NCI-H526 (cell line): ENCODE measurements at places on chromosomes 3 and 15.
A peak's percentile ranks its signal among the peaks of the same experiment; 100 is the strongest.

- no peak for DNase-seq
These were observed 23.0 kb downstream of the BUB1B start for GRCh38 chr15:40183636-40184463.

DNA sequence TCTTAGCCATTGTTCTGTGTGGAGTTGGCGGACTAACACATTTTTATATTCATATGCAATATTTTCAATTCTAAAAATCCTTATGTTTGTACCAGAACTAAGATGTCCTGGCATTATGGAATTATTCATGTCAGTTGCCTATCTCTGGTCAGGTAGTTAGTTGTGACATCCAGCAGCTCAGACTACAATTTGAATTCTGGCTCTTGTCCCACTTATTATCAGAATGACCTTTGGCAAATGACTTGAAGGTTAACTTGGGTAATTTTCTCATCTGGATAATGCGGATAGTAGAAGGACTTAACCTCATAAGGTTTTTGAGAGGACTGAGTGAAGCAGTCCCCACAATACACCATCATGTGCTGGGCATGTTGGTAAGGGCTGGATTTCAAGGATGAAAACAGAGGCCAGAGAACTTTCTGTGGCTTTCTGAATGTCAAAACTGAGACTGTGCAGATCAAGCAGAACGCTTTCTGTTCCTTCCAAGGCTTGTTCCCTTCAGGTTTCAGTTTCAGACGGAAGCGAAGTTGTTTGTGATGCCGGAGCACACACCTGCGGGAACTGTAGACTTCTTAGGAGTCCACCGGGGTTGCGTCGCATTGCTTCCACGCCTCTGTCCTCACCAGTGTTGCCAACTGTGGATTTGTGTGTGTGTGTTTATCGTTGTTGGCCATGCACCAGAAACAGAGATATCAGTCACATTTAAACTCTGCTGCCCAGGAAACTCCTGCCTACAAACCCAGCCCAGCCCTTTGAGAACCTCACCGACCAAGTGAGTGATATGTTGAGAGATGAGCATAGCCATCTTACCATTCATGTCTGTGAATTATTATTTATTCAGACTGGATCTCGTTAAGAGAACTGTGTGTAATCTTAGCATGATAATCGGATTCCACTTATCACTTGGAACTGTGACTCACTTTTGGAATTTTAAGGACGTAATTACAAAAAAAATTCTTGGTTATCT lies 76.0 kb downstream of the PTPRG start:
- DNase-seq: no peak

- no peak for DNase-seq
These were observed 13.5 kb downstream of the HIGD1A start for GRCh38 chr3:42790714-42791229.

- no peak for DNase-seq
These were observed 35.6 kb downstream of the MAP2K5 start for GRCh38 chr15:67578020-67578600.

- no peak for DNase-seq
These were observed 173.4 kb downstream of the XXYLT1 start for GRCh38 chr3:195097331-195098255.

DNA sequence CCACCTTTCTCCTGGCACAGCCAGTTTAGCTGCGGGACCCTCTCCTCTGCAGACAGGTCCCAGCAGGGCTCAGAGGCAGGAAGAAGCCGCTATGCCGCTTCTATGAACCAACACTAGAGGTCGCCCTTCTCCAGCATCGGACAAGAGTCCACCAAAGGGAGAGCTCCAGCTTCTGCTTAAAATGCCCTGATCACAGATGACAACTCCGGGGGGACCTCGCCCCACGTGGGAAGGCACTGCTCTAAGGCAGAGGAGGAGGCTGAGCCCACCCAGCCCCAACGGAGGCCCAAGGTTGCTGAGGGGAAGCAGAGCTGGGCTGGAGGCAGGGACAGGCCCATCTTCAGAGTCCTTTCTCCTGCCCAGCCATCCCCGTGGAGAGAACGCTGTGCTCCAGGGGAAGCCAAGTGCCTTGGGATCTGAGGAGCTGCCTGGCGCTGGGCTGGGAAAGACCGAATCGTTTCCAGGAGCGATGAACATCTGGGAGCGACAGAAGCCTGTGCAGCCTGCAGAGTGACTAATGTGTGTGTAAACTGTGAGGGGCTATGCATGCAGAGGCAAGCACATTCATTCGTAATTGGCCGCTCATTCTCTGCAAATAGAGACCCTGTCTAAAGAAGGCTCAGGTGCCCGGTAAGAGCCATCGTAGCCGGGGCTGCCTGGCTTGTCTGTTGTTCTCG lies 43.5 kb upstream of the BDH1 start:
- DNase-seq: no peak

DNA sequence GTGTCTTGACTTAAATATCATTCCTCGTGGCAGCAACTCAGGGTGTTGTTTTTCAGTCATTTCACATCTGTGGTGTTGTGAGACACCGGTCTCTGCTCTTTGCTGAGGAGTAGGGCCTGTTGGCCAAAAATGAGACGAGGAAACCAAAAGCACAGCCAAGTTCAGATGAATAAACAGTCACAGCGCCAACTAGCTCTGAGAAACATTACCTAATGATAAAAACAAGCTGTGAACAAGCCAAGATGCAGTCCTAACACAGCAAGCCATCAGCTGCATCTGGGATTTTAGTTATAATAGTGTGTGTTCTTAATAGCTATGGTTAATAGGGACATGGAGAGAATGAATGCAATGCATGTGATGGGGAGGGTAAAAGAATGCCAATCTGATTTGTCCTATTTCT lies 843.4 kb upstream of the DPPA4 start:
- no peak for DNase-seq

DNA sequence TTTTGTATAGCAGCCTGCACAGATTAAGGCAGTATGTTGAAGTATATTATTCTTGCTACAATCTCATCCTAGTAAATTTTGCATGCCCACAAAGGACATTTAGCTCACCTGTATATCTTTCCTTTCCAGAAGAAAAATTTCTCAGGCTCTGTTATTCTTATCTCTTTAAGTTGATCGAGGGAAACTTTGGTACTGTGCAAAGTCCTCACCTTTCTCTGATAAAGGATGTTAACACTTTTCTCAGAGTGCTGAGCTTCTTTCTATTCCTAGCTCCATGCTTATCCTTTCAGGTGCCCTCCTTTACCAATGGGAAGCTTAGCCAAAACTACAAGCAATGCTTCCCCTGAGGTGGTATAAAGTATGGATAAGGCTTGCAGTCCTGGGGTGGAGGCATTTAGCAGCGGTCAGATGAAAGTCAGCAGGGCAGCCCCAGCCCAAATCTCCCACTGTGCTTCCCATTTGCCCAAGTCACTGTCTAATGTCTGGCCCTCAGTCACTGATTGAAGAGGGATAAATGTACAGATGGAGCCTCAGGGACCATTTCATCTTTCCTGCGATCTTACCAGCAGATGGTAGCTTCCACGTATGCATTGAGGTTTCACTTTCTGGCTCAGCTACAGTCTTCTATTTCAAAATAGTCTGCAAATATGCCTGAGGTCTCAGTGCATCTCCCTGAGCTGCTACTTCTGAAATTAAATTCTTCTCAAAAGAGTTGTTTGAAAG lies 127.8 kb upstream of the P2RY1 start:
- DNase-seq: no peak

DNA sequence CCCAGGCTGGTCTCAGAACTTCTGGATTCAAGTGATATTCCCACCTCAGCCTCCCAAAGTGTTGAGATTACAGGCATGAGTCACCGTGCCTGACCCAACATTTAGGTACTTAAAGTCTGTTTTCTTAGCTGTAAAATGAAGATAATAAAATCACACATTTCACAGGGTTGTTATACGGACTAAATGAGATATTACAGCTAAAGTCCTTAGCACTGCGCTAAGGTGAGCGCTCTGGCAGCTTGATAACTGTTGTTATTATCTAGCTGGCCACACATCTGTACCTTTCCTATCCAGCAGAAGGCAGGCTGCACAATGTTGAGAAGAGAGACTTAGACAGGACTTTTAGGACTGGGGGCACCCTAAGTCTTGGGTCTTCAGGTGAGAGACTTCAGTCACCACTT lies 2.7 kb upstream of the LIPH start:
- no peak for DNase-seq

DNA sequence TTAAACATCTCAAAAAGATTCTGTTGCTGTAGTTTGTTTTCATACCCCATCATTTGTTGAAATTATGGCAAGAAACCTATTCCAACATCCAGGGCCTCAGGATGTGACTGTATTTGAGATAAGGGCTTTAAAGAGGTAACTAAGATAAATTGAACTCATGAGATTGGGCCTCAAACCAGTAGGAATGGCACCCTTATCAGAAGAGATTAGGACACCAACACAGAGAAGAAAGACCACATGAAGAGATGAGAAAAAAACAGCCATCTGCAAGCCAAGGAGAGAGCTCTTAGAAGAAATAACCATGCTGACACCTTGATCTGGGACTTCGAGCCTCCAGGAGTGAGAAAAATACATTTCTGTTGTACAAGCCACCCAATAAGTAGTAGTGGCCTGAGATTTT lies 157.7 kb downstream of the CGGBP1 start:
- DNase-seq: no peak

GRCh38 chr3:10511809-10512494 lies 6.6 kb upstream of the ATP2B2 start:
- DNase-seq: no peak

- DNase-seq: peak; percentile 57
These were observed 172.2 kb downstream of the PPM1L start for GRCh38 chr3:160928183-160928726.

- no peak for DNase-seq
These were observed 38.5 kb downstream of the TPRG1 start for GRCh38 chr3:189210251-189210770.

- DNase-seq: no peak
These were observed 224.2 kb downstream of the BCHE start for GRCh38 chr3:165613014-165613413.

- no peak for DNase-seq
These were observed 26.9 kb upstream of the ZMAT3 start for GRCh38 chr3:179098388-179099077.

GRCh38 chr3:110808630-110809029 lies 263.0 kb upstream of the NECTIN3 start:
- no peak for DNase-seq

- no peak for DNase-seq
These were observed 42.4 kb upstream of the ETV5 start for GRCh38 chr3:186151077-186151971.

DNA sequence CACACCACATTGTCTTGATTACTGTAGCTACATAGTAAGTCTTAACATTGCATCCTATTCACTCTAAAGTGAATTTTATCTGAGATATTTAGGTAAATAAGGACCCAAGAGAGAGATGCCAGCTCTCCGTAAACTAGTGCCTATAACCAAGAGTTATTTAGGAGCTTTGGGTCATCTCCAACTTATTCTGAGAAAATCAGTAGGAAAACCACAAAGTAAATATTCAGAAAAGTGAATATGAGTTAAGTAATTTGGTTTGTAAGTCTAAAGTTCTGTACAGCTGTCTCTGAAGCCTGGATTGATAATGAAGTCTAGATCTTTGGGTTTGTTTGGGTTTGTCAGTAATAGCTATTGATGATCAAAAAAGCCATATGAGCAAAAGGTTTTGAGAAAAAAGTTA lies 120.0 kb downstream of the FNDC3B start:
- no peak for DNase-seq

DNA sequence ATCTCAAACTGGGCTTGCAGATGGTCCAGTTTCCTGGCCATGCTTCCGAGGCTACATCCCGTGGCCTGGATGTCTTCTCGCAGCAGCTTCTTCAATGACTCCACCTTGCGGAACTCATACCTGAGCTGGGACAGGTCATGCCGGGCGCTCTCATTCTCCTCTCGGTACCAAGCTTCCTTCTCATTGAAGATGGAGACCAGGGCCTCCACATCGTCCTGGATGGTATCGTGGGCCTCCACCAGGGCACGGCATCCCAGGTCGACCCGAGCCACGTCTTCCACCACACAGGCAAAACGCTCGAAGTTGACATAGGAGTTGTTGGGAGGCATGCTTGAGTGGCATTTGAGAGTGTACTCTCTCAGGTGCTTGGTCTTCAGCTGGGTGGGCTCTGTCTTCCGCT lies 89.2 kb upstream of the HERC1 start:
- DNase-seq: no peak

GRCh38 chr15:85825118-85825517 lies 30.4 kb upstream of the KLHL25 start:
- DNase-seq: no peak

- DNase-seq: no peak
These were observed 840.0 kb downstream of the EPHA3 start for GRCh38 chr3:89947337-89947954.

GRCh38 chr3:152232679-152233078 lies 36.0 kb upstream of the MBNL1 start:
- DNase-seq: peak; percentile 86
